ENCODE measurements at places on chromosomes 5 and 9.
A peak's percentile ranks its signal among the peaks of the same experiment; 100 is the strongest.

GRCh38 chr5:36657563-36657995 lies 51.2 kb downstream of the SLC1A3 start:
- no peaks in the 10 kb centered on the region for H3K36me3 ChIP-seq
- no peak overlapping the region for H3K4me3 ChIP-seq
- H3K27ac ChIP-seq = no peak overlapping the region
- DNase-seq = no peak

- DNase-seq = no peak
- H3K36me3 ChIP-seq = peaks cover 2% of the 10 kb centered on the region
- H3K27me3 ChIP-seq = peaks cover 76% of the 10 kb centered on the region
- peak overlapping the region; percentile 62 for H3K4me3 ChIP-seq
These were observed 1.3 kb downstream of the RAI14 start for GRCh38 chr5:34657274-34657921.

DNA sequence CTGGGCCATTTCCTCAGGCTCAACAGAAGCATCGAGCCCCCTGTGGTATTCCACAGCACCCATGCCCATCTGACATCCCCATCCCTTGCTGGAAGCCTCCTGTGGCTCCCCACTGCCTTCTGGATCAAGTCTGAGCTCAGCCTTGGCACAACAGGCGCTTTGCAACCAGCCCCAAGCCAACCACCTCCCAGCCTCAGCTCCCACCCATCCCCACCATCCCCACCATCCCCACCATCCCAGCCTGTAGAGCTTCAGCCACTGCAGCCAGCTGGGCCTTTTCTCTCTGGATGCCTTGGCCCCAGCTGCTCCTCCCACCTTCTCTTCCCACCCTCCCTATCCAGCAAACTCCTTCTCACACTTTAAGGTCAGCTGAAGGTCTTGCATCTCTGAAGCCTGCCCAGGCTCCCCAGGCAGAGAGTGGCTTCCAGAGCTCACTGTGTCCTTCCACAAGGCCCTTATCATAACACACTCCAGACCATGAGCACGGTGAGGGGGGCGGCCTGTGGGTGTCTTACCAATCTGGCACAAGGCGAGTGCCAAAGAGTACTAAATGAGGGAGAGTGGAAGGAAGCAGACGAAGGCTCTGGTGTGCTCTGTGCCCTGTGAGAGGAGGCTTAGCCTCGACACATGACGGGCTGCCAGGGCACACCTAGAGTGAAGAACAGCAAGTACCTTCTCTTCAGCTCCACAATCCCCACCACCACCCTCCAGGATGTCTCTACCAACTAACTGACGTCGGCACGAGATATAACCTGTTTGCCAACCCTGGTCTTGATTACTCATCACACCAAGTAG lies 6.5 kb downstream of the HIGD2A start:
- no peak for DNase-seq
- no peak overlapping the region for H3K27ac ChIP-seq
- peaks cover 22% of the 10 kb centered on the region for H3K36me3 ChIP-seq
- peaks cover 9% of the 10 kb centered on the region for H3K4me1 ChIP-seq
- no peaks in the 10 kb centered on the region for H3K27me3 ChIP-seq
- H3K4me3 ChIP-seq = no peak overlapping the region

DNA sequence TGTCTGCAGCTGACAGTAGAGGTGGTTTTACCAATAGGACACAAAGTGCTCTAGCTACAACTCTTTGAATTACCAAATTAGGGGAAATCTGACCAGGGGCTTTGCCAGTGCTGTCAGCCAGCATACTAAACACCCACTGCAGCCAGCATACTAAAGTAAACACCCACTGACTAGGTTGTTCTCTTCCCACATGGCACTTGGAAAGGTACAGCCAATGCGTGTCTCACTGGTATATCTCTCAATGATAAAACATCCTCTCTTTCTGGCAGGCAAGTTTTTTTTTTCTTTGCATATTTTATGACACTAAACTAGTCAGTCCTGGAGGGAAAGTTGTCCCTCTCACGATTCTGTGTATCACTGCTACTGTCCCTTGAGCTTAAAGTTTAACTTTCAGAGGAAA lies 216.1 kb downstream of the TLE1 start:
- no peaks in the 10 kb centered on the region for H3K36me3 ChIP-seq
- H3K27me3 ChIP-seq = no peaks in the 10 kb centered on the region
- H3K4me3 ChIP-seq = no peak overlapping the region
- H3K4me1 ChIP-seq = no peaks in the 10 kb centered on the region

- no peak within 1 kb of the TSS for H3K4me3 ChIP-seq
- H3K4me1 ChIP-seq = no peaks in the 10 kb centered on the region
- H3K36me3 ChIP-seq = no peaks in the 10 kb centered on the region
- H3K27me3 ChIP-seq = peaks cover 13% of the 10 kb centered on the region
- no peak for DNase-seq
These were observed at the start of gene PCDHB14 for GRCh38 chr5:141223112-141223783. TSS of gene PCDHB14 (plus strand) at chr5:141223343. CDS start at chr5:141223506, 163 bp downstream.

DNA sequence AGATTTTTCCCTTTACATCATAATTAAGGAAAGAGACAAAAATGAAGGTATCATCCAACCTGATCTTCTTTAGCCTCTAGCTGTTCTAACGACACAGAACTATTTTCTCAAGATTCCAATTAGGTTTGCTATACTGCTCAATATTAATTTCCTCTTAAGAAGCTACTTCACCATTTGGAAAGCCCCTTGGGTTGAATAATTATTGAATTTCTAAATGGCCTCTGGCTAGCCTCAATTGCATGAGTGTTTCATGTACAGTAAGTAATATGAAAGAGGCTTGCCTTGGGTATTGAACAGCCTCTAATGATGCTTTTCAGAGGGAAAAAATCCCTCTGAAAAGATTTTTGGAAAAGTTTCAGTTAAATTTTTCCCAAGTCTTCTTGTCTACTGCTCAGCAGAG lies 3.7 kb upstream of the MOB3B start:
- H3K27ac ChIP-seq = no peak overlapping the region
- no peaks in the 10 kb centered on the region for H3K36me3 ChIP-seq
- peaks cover 17% of the 10 kb centered on the region for H3K4me1 ChIP-seq
- DNase-seq = no peak
- H3K27me3 ChIP-seq = peaks cover 15% of the 10 kb centered on the region

DNA sequence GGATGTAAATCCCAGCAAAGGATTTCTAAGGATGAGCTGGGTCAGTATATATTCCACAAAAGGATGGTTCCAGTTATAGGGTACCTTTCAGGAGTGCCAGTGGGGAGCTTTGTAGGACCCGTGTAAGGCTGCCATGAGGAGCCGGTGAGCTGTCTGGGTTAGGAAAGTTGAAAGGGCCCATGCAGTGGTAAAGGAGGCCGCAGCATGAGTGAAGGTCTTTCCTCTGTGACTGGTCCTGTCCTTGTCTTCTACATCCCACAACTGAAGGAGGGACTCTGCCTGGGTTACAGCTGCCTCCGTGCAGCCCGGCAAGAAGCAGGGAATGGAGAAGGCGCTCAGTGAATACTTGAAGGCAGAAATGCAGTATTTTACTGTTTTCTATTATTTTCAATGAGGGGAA lies 58.9 kb downstream of the HSPA4 start:
- H3K4me1 ChIP-seq = peaks cover 26% of the 10 kb centered on the region
- no peak overlapping the region for H3K4me3 ChIP-seq
- H3K27me3 ChIP-seq = peaks cover 13% of the 10 kb centered on the region
- no peak for DNase-seq

GRCh38 chr9:128118472-128118857 lies 9.1 kb downstream of the PTGES2 start:
- peaks cover 8% of the 10 kb centered on the region for H3K4me1 ChIP-seq
- H3K4me3 ChIP-seq = no peak overlapping the region
- DNase-seq = no peak
- H3K36me3 ChIP-seq = peaks cover 6% of the 10 kb centered on the region
- H3K27ac ChIP-seq = no peak overlapping the region

DNA sequence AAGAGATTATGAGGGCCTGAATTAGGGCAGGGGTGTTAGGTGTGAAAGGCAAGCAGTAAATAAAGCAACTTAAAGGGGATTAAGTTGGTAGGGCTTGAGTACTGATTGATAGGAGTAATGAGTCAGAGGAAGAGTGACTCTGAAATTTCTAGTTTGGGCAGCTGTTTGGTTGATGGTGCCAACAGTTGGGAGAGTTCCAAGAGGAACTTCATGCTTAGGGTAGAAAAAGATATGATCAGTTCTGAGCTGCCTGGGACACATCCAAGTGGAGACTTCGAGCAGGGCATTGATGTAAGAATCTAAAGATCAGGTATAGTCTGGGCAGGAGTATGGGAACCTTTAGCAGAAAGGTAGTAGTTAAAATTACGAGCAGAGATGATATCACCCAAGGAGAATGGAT lies 10.2 kb downstream of the MAMDC2 start:
- no peak overlapping the region for H3K27ac ChIP-seq
- DNase-seq = no peak
- peaks cover under 1% of the 10 kb centered on the region for H3K27me3 ChIP-seq
- peaks cover 3% of the 10 kb centered on the region for H3K4me1 ChIP-seq
- no peaks in the 10 kb centered on the region for H3K36me3 ChIP-seq

- no peaks in the 10 kb centered on the region for H3K36me3 ChIP-seq
- H3K27me3 ChIP-seq = no peaks in the 10 kb centered on the region
- H3K4me1 ChIP-seq = no peaks in the 10 kb centered on the region
- no peak for DNase-seq
- no peak overlapping the region for H3K4me3 ChIP-seq
These were observed 151.0 kb downstream of the MYO10 start for GRCh38 chr5:16784843-16785791.

GRCh38 chr5:142242272-142242671 lies 82.5 kb downstream of the SPRY4 start:
- peaks cover 26% of the 10 kb centered on the region for H3K27me3 ChIP-seq
- H3K27ac ChIP-seq = no peak overlapping the region
- no peaks in the 10 kb centered on the region for H3K36me3 ChIP-seq
- no peak overlapping the region for H3K4me3 ChIP-seq
- no peaks in the 10 kb centered on the region for H3K4me1 ChIP-seq
- no peak for DNase-seq

DNA sequence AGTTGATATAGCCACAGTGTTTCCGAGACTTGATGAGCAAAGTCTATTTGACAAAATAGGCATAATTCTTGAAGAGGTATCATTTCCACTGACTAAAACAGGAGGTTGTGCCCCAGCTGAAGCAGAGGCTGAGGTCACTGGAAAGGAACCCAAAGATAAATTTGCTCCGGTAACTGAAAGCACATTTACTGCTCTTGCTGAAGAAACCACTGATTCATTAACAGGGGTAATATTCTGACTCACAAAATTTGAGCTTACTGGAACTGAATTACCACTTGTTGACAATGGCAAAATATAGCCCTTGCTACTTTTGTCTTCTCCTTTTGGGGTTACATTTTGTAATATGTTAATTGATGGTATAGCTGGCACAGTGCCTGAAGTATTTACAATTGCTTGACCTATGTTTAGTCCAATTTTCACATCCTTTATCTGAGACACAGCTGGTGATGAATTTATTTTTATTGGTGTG lies 30.2 kb downstream of the MLANA start:
- peaks cover 47% of the 10 kb centered on the region for H3K36me3 ChIP-seq
- H3K4me1 ChIP-seq = no peaks in the 10 kb centered on the region
- no peaks in the 10 kb centered on the region for H3K27me3 ChIP-seq
- H3K27ac ChIP-seq = no peak overlapping the region
- no peak overlapping the region for H3K4me3 ChIP-seq

- no peaks in the 10 kb centered on the region for H3K36me3 ChIP-seq
- H3K4me1 ChIP-seq = no peaks in the 10 kb centered on the region
- DNase-seq = no peak
These were observed 47.9 kb upstream of the RARS1 start for GRCh38 chr5:168438349-168438748.

DNA sequence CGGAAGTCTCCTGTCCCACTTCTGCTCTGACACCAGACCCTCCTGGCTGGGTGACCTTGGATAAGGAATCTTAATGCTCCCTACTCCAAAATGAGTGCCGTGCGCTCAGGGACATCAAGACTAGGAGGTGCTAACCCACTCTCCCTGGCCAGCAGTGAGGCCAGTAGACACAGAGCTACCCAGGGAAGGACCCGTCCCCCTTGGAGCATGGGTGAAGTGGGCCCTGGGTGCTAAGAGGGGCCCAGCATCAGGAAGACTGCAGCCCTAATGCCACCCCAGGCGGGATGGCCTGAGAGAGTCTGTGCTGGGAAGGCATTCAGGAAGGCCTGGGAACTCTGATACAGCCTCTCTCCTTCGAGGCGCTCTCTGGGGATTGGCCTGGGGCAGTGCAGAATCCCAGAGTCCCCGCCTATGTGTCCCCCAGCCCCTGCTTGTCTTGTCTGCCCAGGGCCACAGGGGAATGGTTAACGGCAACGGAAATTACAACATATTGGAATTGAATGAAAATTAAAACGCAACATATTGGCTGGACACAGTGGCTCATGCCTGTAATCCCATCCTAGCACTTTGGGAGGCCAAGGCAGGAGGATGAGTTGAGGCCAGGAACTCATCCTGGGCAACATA lies 29.7 kb upstream of the RNU6ATAC start:
- DNase-seq = no peak
- no peak overlapping the region for H3K27ac ChIP-seq
- H3K36me3 ChIP-seq = no peaks in the 10 kb centered on the region

- no peaks in the 10 kb centered on the region for H3K4me1 ChIP-seq
- no peak for DNase-seq
- no peaks in the 10 kb centered on the region for H3K36me3 ChIP-seq
- H3K27ac ChIP-seq = no peak overlapping the region
These were observed 22.1 kb downstream of the FOXE1 start for GRCh38 chr9:97875111-97875510.

DNA sequence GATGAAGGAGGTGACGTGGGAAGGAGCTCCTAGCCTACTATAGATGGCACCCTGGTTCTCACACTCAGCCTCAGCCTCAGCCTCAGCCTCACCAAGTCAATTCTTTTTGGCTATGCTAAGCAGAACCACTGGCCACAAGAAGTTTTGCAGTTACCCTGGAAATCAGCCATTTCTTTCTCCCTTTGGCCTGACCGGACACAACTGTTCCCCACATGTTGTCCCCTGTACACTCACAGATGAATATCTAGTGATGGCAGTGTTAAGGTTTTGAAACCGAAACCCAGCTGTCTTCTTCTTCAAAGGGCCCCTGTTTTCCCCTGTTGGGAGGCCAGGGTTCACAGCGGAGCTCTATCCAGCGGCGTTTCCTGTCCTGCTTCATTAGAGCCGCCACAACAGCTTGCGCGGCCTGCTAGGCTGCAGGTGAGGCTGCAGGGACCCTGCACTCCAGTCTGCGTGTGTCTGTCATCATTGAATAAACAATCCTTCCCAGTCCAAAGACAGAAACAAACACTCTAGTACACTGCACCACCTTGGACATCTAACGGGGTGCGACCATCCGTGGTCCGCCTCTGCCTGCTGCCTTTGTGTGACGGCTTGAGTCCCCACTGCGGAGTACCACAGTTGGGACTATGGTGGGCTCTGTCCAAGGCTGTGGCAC lies 250.5 kb downstream of the DENND1A start:
- H3K36me3 ChIP-seq = peaks cover 2% of the 10 kb centered on the region
- no peak overlapping the region for H3K27ac ChIP-seq
- H3K27me3 ChIP-seq = no peaks in the 10 kb centered on the region

GRCh38 chr5:76451031-76451701 lies 48.1 kb downstream of the IQGAP2 start:
- H3K4me3 ChIP-seq = no peak overlapping the region
- DNase-seq = no peak
- peaks cover 39% of the 10 kb centered on the region for H3K36me3 ChIP-seq
- no peaks in the 10 kb centered on the region for H3K27me3 ChIP-seq
- peaks cover 31% of the 10 kb centered on the region for H3K4me1 ChIP-seq

GRCh38 chr5:60535198-60535597 lies 164.8 kb downstream of the DEPDC1B start:
- no peaks in the 10 kb centered on the region for H3K36me3 ChIP-seq
- DNase-seq = no peak
- no peak overlapping the region for H3K27ac ChIP-seq
- H3K4me3 ChIP-seq = no peak overlapping the region
- H3K4me1 ChIP-seq = peaks cover 3% of the 10 kb centered on the region
- peaks cover 5% of the 10 kb centered on the region for H3K27me3 ChIP-seq

- H3K4me3 ChIP-seq = no peak overlapping the region
- peaks cover 33% of the 10 kb centered on the region for H3K36me3 ChIP-seq
- DNase-seq = no peak
- H3K4me1 ChIP-seq = peaks cover 29% of the 10 kb centered on the region
These were observed 111.9 kb downstream of the SUSD1 start for GRCh38 chr9:112063151-112063550.

All from activated naive CD4-positive, alpha-beta T cell treated with anti-CD3 and anti-CD28 coated beads, Interleukin-2, amount 10 ng/mL, durations not matched to agents 7 days and 5 days (primary cell).